Mammary microvascular endothelial cell (primary cell): ENCODE measurements at places on chromosomes 2 and 18. TPM values are rescaled to one million over a fixed set of nuclear protein-coding genes. Genes with fewer than 3 reads are reported as not detected.

Gene CIDEA
- 7.2 and 8.2 TPM in 2 replicates for total RNA-seq

Gene IL1RL1
- 21.5 and 21.9 TPM in 2 replicates for total RNA-seq

Gene SRD5A2
- total RNA-seq, result not detected in 2 replicates

Gene VIT
- total RNA-seq, result not detected in 2 replicates

Gene ILKAP
- total RNA-seq, result 17.8 and 25.6 TPM in 2 replicates

Gene EVX2
- total RNA-seq, result not detected in 2 replicates

Gene KCNIP3
- total RNA-seq, result 0.15 TPM in 1 of 2 replicates, not detected in the other

Gene UGT1A3
- total RNA-seq, result not detected in 2 replicates

Gene CCDC148
- total RNA-seq, result 0.20 TPM in 1 of 2 replicates, not detected in the other

Gene RPRM
- total RNA-seq, result not detected in 2 replicates

Gene SERPINB3
- total RNA-seq, result not detected in 2 replicates

Gene LTBP1
- total RNA-seq, result 27.4 and 27.5 TPM in 2 replicates

Gene ATP8B1
- total RNA-seq, result 51.4 and 54.6 TPM in 2 replicates

Gene STRADB
- 29.9 and 32.0 TPM in 2 replicates for total RNA-seq

Gene KANSL1L
- 3.7 and 6.9 TPM in 2 replicates for total RNA-seq

Gene POMC
- 6.3 and 7.2 TPM in 2 replicates for total RNA-seq

Gene EFEMP1
- total RNA-seq, result 1,504 and 1,597 TPM in 2 replicates

Gene ERMN
- total RNA-seq, result not detected in 2 replicates

Gene RAB27B
- total RNA-seq, result under 0.01 and 0.25 TPM in 2 replicates
